ENCODE measurements at places on chromosomes 6 and 20.

DNA sequence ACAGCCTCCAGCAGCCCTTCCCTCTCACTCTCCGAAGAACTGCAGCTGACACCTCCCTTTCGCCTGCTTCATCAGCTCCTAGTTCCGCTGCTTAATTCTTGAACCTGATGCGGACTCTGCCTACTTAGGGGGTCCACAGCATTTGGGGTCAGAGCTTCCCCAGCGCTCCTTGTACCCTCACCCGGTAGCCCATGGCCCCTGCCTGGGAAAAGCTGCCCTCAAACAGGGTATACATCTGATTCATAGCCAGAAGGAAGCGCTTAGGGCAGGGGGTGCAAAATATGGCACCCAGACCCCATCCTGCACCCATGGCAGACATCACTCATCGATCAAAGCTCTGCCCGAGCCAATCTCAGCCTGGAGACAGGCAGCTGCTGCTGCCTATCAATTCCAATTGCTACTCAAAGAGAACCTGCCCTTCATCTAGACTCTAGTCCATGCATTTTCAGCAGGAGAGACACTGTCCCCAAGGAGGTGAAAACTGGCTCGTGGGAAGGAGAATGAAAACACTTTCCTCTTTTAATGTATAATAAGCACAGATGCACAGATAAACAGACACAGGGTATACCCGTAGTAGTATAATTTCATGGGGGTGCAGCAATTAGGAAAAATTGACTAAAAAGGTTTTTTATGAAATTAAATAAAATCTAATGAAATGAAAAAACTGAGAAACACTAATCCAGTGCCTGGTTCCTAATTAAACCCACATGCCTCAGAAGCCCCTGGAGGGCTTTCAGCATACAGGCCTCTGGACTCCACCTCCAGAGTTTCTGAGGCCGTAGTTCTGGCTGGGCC lies 194.8 kb downstream of the PREX1 start:
- no peak for DNase-seq

DNA sequence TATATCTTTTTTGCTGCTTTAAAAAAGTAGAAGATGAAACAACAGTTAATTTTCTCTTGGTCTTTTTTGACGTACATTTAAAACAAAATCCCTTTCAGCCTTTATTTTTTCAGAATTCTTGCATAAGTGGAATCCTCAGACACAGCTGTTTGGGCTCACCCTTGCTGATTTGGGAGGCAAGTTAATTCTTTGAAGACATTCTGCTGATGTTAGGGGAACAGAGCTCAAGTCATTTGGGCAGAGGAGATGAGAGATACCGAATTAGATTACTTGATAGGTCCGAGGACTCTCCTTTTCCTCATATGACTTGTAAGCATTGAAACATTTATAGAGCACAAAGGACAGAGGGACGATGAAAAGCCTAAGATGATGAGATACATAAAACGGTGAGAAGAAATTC lies 567.9 kb upstream of the CITED2 start:
- DNase-seq: no peak

DNA sequence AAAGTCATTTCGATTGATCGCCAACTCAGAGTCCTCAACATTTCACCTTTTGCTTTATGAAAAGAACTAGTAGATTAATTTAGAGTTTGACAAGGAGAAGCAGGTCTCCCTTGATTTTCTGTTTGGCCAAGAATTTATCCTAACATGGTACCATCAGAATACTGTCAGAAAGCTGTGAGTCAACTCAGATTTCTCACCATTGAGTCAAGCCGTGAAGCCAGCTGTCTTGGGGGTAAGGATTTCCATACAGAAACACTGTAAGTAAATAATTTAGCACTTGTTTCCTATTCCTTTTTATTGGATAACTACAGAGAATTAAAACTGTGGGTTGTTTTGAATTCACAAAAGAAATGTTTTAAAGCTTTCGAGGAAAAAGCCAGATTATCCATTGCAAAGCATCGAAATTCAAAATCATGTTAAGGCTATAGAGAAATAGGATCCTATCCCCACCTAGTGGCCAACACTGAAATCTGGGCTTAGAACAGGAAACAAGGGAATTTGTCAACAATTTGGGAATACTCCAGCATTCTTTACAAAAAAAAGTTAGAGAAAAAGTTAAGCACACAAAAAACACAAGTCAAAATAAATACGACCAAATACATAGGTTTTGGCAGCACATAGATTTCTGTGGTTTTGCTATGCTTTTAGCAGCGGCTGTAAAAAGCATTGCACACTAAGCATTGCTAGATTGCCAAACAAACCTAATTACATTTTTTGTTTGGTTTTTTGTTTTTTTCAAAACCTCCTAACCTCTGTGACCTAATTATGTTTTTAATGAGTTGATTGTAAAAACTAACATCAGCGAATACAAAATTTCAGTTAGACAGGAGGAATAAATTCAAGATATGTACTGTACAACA lies 44.2 kb downstream of the COL11A2 start:
- DNase-seq: peak; percentile 27

GRCh38 chr6:36353411-36353915 lies 16.8 kb upstream of the BNIP5 start:
- DNase-seq: peak; percentile 48

GRCh38 chr20:46751856-46752255 lies 42.4 kb downstream of the SLC2A10 start:
- no peak for DNase-seq

DNA sequence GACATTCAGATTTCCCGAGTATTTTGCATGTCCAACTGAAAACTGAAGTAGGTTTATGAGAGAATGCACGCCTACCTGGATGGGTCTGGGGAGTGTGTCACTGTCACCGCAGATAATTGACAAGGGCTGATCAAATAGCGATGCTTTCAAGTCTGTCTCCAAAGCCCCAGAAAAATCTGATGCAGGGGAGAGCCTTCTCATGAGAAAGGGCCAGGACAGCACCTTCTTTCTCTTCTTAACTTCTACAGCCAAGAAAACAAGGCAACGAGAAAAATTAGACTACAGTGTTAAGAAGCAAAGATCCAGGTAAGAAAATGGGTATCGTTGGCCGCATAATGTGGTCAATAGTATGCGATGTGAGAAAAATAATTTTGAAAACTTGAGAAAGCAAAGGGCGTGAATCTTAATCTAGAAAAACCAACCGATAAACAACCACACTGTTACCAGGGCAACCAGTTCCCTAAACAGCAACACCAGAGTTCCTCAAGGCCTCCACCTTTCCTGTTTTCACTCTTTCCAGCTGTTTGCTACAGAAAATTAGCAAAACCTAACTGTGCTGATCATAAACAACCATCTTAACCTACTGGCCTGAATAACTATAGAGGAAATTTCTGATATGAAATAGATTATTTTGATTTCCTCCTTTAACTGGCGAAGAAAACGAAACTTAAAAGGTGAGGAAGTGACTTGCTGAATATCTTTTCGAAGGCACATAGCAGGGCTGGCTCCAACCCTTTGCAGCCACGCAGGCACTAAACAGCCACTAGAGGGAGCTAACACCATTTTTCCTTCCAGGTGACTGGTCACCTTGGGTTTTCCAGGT lies 2.6 kb downstream of the TAGAP start:
- peak; percentile 64 for DNase-seq

- DNase-seq: no peak
These were observed 159.9 kb downstream of the GRM4 start for GRCh38 chr6:33985947-33986346.

- no peak for DNase-seq
These were observed 28.1 kb upstream of the RALGAPA2 start for GRCh38 chr20:20740541-20740940.

- no peak for DNase-seq
These were observed 144.0 kb downstream of the PRL start for GRCh38 chr6:22152841-22153240.

DNA sequence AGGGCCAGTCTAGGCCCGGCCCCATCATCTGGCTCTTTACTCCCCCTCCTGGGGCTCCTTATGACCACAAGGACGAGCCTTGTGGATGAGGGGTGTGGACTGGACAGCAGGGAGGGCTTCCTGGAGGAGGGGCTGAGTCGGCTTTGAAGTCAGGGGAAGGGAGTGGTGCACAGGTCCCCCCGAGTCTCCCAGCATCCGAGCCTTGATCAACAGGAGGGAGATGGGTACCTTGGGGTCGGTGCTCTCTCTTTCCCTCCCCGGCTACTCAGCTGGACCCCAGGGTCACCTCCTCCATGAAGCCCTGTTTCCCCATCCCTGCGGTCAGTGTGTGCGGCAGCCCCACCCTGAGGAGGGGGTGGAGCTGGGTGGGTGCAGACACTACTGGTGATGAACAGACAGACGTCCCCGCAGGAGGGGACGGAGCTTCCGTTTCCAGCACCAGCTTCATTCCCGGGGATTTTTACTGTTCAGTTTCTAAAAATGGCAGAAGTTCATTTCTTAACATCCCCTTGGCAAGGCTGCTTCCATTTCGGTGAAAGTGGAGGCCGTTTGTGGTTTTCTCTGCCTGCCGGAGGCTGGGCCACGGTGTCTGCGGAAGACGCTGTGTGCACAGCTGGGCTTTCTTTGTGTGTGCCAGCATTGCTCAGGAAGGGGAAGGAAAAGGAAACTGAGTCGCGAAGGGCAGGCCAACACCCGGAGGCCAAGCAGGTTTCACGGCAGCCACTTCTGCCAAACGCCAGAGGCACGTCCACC lies 19.6 kb downstream of the NTSR1 start:
- no peak for DNase-seq

- DNase-seq: no peak
These were observed 19.9 kb downstream of the NRN1 start for GRCh38 chr6:5986861-5987260.

- DNase-seq: no peak
These were observed 555.3 kb upstream of the CHD6 start for GRCh38 chr20:42173440-42173839.

DNA sequence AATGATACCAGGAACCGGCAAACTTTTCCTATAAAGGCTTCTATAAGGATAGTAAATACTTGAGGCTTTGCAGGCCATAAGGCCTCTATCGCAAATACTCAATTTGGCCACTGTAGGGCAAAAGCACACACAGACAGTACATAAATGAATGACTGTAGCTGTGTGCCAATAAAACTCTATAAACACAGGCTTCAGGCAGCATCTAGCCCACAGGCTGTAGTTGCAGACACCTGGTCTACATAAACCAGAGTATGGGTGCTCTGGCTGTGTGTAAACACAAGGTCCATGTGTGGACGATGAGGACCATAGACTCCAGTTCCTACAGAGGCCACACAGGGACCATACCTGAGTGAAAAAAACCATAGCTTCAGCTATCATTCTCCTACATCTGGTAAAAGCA lies 52.2 kb downstream of the ZMYND8 start:
- no peak for DNase-seq

- DNase-seq: no peak
These were observed 300.2 kb downstream of the SOX4 start for GRCh38 chr6:21893793-21894192.

GRCh38 chr6:151004383-151005024 lies 139.0 kb downstream of the MTHFD1L start:
- DNase-seq: peak; percentile 57

DNA sequence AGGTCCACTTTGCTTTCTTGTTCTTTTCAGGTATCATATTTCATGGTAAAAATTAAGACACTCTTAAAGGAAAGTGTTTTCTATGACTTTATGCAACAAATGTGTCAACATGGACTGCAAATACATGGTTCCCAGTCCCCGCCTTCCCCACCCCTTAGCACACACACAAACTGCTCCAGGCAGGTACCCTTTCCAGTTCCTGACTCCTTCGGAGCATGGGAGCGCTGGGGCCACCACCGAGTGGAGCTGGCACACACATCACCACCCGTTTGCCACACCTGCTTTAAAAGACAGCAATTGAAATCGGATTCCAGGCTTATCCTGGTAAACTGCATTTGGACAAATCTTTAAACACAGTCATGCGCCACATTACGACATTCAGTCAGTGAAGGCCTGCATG lies 22.2 kb downstream of the RNASET2 start:
- no peak for DNase-seq

GRCh38 chr6:44580901-44581300 lies 193.4 kb downstream of the CDC5L start:
- no peak for DNase-seq

DNA sequence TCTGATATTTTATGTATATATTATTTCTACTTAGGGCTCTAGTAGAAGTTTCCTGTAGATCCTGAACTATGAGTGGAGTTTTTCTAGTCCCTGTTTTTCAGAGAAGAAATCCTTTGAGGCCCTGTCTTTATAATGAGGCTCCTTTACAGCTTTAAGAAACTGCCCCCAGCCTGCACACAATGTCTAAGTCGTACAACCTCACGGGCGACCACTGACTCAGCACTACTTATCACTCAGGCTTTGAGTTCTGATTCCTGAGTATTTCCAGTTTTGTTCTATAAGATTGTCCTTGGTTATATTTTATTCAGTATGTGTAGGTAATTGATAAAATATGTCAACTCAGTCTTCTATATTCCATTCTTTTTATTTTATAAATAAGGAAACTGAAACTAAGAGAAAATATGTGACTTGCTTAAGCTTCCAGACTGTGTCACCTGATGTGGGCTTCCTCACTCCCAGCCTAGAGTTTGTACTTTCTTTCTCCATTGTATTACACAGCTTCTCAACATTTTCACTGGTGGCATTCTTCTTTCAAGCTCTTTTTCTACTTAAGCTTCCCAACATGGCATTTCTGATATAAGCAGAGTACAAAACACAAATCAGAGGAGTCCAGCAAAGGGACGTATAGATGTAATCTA lies 167.0 kb downstream of the TBX18 start:
- no peak for DNase-seq

- no peak for DNase-seq
These were observed 70.8 kb downstream of the PYGB start for GRCh38 chr20:25318471-25319240.

DNA sequence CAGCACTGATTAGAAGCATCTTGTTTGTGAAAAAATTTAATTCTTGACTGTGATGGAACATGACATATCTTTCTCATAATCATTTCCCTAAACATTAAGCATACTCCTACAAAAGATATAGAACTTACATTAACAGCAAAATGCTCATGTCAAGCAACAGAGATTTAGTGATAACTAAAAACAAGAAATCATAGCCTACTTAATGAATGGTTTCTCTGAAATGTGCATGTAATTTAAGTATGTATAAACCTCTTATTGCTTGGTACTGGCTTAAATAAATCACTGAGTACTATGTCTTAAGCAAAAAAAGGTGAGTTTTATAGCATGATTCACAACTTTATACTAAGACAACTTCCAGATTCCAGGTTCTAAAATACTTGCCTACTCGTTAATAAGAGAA lies 9.3 kb downstream of the ROMO1 start:
- no peak for DNase-seq

DNA sequence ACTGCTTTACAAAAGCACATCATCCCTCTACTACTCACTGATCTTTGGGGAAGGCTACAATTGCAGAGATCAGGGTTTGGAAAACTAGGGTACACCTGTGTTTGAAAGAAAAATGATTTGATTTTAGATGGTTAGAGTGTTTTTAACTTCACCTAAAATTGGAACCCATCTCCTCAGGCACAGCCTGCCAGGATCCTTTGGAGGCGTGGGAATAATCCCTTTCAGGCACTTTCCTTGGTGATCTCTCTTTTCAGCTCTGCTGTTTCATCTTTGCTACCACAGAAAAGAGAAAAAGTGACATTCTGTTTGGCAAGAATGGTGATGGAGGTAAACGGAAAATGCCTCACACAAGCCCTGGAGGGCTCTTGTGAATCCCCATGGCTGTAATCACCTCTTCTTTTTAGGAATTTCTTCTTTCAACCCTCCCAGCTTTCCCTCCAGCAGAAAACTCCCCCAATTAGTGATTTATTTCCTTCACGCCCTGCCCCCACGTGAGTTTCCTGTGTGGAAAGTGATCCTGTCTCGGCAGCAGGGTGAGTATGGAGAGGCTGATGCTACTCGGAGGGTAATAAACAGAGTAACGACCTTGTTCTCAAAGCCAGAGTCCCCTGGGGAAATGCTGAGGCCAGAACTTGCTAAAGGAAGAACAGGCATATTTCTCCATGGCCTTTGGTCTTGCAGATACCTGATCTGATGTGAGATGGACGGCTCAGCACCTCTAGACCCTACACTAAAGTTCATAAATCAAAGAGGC lies 9.2 kb downstream of the KCNG1 start:
- no peak for DNase-seq

Data from Caki2 (cell line).